Mesenteric fat pad (tissue), 1 donor: ENCODE measurements at places on chromosomes 13 and 19. TPM values are rescaled to one million over a fixed set of nuclear protein-coding genes. Genes with fewer than 3 reads are reported as not detected.

GRCh38 chr13:112605531-112605990 lies 17.6 kb upstream of the TUBGCP3 start:
- DNase-seq: peak; percentile 88

The IGFL1 gene
- total RNA-seq: not detected

DNA sequence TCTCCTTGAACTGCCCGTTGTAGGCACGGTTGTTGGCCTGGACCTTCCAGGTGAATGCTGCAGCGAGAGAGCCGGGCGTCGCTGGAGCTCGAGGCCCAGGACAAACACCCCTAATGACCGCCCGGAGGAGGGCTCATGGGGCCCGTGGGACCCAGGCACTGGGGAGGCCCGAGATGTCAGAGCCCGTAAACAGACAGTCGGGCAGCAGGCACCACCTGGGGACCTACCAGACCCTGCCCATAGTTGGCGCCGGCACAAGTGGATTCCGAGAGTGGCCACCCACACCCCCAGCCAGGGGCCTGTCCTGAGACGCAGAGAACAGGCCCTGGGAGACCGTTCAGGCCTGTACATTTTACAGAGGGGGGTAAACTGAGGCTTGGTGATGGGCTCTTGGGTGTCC lies 2.4 kb downstream of the ATP8B3 start:
- no peak for DNase-seq

The IL4I1 gene
- 2.3 TPM for total RNA-seq

DNA sequence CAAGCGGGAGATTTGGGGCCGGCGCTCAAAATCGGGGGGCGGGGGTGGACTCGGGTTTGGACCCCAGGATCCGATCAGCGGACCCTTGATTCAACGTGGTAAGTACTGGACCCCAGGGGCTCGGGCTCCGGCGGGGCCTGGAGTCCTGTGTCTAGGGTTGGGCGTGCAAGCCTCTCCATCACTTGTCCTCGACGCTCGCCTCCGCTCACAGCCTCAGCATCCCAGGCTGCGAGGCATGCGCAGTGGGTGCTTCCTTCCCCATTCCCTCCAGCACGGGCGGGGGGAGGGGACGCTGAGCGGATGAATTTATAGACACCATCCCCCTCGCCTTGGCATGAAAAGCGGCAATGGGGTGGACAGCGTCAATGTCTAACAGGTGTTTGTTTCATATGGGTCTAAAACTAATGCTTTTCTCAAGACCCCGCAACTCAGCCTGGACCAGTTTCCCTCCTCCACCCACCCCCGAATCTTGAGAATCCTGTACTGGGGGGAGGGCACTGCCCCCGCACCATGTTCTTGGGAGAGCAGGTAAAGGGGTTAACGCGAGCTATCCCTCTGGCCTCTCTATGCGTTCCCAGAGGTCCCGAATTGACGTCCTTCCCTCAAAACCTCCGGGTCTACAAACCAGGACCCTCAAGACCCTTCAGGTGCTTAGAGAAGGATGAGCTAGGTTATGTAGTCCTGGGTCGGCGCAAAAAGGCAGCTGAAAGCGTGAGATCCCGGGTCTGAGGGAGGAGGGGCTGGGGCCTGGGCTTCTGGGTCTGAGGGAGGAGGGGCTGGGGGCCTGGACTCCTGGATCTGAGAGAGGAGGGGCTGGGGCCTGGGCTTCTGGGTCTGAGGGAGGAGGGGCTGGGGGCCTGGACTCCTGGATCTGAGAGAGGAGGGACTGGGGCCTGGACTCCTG lies 579 bp downstream of the CPT1C start:
- DNase-seq: no peak

- no peak for DNase-seq
These were observed 10.4 kb upstream of the LCP1 start for GRCh38 chr13:46192412-46192811.

DNA sequence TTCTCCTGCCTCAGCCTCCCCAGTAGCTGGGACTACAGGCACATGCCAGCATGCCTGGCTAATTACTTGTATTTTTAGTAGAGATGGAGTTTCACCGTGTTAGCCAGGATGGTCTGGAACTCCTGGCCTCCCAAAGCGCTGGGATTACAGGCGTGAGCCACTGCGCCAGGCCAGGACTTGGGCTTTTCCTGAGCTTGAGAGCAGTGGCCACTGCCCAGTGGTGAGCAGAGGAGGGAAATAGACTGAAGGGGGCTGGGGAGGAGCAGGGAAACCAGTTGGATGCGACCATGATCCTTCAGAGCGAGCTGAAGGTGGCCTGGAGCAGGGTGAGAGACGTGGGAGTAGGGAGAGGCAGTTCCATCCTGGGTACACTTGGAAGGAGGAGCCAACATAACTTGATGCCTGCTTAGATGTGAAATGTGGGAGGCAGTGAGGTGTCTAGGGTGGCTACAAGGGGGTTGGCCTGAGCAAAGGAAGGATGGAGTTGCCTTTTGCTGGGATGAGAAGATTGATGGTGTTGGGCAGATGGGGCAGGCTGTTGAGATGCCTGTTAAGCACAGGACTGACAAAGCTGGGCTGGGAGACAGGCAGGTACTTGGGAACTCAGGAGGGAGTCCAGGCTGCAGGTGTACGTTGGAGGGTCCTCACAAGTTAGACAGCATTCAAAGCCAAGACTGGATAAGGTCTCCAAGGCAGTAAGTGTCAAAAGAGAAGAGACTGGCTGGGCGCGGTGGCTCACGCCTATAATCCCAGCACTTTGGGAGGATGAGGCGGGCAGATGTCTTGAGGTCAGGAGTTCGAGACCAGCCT lies 31.8 kb downstream of the KCTD15 start:
- DNase-seq: peak; percentile 71

The KLK12 gene
- not detected for total RNA-seq

The NDUFA13 gene
- total RNA-seq: 295 TPM

The SUPT5H gene
- 84.5 TPM for total RNA-seq

DNA sequence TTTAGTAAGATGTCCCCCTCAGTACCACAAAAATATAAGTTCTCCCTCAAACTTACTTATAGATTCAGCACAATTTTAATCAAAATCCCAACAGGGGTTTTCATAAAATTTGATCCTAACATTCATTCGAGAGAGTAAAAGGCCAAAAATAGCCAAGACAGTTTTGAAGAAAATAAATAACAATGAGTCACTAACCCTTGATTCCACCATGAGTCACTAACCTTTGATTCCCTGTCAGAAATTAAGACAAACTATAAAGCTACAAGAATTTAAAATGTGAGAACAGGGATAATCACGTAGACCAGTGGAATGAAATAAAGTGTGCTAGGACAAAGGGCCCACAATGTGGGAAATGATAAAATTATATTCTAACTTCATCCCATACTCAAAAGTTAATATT lies 320.3 kb downstream of the SUCLA2 start:
- no peak for DNase-seq

DNA sequence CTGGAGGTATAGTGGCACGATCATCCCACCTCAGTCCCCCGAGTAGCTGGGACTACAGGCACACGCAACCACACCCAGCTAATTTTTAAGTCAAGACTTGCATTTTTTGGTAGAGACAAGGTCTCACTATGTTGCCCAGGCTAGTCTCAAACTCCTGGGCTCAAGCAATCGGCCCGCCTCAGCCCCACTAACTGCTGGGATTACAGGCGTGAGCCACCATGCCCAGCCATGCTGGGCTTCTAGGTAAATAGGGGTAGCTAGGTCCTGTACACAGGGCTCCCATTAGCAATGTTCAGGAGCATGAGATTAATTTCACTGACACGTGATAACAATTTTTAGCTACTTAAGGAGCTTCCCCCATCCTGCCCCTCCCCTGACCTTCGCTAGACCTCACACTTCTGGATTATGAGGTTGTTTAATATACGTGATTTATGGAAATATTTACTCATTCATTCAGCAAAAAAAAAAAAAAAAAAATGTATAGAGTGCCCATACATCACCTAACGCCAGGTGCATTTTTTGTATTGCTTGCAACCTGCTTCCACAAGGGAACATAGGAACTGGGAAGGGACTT lies 19.2 kb downstream of the TMEM272 start:
- peak; percentile 16 for DNase-seq

- DNase-seq: no peak
These were observed 93.6 kb downstream of the WTIP start for GRCh38 chr19:34575206-34575605.

DNA sequence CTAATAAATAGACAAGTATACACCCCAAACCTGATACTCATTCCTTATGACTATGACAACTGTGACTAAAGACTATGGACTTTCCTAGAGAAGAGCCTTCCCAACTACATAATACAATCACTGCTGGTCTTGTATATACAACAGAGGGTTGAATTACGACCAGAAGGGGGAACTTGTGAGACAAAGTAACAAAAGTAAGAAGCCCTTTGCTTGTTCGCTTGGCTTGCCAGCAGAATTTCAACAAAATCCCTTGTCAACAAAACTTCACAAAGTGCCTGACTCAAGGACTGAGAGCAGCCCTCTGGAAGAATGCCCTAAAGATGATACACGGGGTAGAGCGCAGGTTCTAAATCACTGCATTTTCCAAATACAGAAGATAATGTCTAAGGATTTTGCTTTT lies 99.4 kb downstream of the WASF3 start:
- DNase-seq: no peak

GRCh38 chr13:32153056-32153455 lies 121.5 kb downstream of the FRY start:
- no peak for DNase-seq

- no peak for DNase-seq
These were observed 2.2 kb upstream of the PRKD2 start for GRCh38 chr19:46718934-46719622.

DNA sequence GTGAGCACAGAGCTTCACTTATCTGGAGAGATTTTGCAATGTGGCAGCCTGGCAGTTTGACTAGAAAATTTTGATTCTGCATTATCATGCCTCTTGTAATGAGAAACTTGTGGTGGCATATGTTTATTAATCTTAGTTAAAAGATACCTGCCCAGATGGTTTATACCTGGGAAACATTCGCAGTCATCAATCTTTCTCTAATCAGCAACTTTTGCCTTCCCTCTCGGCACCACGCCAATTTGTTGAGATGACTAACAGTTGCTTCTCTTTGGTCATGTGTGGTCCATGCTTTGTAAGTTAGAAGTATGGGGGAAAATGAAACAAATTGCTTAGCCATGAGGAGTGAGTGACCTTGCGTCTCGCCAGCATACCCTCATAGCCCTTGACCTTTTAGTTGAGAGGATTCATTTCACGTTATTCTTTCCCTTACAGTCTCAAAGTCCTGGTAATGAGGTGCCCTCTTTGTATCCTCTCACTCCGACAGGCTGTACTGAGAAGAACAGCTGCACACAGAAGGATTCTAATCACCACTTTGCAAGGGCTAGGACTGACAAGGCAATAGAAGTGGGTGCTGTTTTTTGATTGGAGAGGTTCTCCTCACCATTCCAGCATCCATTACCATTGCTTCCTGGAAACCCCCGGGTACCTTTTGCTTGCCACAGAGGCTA lies 201.4 kb downstream of the OXGR1 start:
- no peak for DNase-seq

The KIR3DL1 gene
- not detected for total RNA-seq

The OR7E24 gene
- total RNA-seq: not detected

The IZUMO2 gene
- not detected for total RNA-seq

DNA sequence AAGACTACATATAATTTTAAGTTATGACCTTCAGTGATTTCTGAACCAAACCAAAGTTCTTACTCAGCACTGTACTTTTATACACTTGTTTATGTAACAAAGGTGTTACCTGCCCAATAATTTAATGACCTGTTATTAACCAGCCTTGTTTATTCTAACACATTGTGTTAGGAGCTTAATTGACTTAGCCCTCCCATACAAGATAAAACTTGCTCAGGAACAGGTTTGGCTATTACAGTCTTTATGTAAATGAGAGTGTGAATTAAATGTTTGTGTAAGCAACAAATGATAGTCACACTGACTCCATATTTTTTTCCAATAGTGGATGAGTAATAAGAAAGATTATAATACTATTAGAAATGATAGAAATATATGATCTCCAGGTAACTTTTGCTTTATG lies 51.8 kb upstream of the MYCBP2 start:
- DNase-seq: no peak

DNA sequence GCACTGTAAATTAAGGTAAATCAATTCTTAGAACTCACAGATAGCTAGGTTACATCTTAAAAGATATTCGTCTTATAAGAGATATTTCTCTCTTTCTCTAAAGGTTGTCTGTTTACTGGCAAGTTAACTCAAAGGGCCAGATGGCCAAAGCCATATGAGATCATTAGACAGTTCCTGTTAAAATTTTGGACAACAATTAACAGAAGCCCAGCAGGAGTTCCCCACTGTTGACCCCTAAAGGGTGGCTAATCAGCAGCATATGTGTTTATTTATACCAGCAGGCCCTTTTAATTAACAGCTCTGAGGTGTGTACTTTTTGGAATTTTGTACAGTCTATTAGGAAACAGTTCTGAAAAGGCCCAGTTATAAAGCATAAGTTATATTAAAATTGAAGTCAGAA lies 245.8 kb downstream of the LIG4 start:
- DNase-seq: no peak

DNA sequence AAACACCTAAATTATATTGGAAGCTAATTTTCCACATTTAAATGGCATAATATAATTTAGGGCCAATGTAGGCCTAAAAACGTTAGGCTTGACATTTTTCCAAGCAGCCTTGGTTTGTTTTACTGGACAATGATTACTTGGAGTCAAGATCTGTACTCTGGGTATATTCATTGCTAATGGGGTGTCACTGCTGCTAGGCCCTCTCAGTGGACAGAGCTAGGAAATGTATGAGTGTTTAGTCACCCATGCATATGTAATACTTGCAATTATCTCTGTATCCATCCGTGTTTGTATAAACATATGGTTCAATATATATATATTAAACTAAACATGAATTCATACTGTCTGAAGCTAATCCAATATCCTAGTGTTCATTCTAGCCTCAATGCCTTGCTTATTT lies 598.1 kb downstream of the DCT start:
- DNase-seq: no peak

DNA sequence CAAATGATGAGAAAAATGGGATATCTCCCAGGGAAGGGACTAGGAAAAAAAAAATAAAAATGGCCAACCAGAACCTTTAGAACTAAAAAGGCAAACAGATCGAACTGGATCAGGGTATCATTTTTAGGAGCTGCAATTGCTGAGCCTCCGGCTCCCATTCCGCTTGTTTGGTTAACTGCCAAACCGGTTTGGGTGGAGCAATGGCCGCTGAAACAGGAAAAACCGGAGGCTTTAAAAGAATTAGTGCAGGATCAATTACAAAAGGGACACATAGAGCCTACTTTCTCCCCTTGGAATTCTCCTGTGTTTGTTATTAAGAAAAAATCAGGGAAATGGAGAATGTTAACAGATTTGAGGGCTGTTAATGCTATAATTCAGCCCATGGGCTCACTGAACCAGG lies 12.7 kb upstream of the ZNF443 start:
- DNase-seq: no peak

GRCh38 chr13:35630551-35631275 lies 154.2 kb upstream of the MAB21L1 start:
- DNase-seq: no peak
